ENCODE measurements at places on chromosomes 11 and 22.

DNA sequence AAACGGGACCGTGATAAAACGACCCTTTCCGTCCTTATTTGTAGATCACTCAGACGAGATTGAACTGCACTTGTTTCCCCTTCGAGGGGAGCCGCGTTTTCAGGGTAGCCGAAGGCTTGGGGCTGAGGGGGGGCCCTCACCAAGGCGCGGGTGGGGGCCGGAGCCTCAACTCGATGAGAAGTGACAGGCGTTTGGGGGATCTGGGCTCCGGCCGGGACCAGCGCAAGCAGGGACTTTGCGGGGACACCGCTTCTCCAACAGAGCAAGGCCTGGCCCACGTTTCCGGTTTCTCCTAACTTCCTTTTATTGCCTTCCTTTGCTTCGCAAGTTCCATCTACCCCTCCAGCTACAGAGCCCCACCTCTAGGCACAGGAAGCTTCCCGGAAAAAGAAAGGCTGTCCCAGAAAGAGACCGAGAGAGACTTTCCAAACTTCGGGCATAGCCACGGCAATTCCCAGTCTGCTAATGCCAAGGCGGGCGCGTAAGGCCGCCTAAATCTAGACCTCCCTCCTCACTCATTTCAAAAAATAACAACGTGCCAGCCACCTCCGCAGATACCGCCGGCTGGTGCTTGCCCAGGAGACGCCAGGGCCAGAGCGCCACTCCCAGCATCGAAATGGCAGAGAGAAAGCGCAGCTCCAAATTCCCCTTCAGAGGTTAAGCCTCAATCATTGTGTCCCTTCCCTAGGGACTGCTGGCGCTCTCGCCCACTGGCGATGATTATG is 6.6 kb downstream of the PAX6 start:
- no peak for DNase-seq

GRCh38 chr22:30564045-30564760 is 10.3 kb downstream of the GAL3ST1 start:
- no peak for DNase-seq

DNA sequence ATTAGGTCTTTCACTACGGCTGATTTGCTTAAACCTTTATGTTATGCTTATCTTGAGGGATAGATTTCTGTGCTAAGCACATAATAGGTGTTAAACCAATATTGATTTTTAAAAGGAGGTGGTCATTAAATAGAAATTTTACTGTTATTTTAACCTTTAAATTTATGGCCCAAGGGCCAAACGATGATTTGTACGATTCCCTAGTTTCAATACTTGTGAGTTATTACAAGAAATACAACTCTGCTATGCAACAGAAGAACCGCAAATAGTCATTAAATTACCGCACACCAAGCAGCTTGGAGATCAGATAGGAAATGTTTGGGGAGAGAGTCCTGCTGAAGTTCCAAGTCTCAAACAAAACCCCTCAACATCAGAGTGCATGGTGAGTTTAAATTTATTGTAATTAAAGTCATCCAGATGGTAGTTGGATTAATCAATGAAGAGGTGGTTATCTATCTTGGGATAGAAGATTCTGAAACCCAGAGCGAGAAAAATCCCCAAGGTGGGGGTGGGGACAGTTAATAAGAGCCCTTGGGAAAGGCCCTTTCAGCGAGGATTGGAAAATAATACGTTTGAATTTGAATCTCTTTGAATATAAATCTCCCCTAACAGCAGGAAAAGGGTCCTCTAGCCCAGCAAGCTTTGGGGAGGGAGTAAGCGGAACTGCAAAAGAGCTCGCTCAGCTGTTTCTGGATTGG is 805 bp upstream of the QSER1 start:
- DNase-seq: peak; percentile 70

- DNase-seq: no peak
Observed at GRCh38 chr22:27952779-27953178, 33.7 kb upstream of the PITPNB start.

- DNase-seq: no peak
Observed at GRCh38 chr22:48554893-48555572, 1272.6 kb downstream of the BRD1 start.

DNA sequence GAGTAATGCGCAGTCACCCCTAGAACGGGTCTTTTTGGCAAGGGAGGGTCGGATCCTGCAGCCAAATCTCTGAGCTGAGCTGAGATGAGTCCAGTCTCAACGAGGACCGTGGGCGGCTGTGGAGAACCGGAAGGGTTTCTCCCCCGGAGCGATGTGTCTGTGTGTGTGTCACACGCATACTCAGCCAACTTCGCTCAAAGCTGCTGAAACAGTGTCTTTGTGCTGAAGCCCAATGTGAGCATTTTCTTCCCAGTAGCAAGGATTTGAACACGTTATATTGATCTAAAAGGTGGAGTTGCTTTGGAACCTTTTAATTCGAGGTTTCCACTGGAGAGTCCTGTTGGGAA is 1.4 kb upstream of the CELSR1 start:
- DNase-seq: no peak

- DNase-seq: no peak
Observed at GRCh38 chr11:127217452-127218274, 217.1 kb upstream of the KIRREL3 start.

GRCh38 chr22:21690401-21690801 is 24.6 kb downstream of the PPIL2 start:
- DNase-seq: no peak

DNA sequence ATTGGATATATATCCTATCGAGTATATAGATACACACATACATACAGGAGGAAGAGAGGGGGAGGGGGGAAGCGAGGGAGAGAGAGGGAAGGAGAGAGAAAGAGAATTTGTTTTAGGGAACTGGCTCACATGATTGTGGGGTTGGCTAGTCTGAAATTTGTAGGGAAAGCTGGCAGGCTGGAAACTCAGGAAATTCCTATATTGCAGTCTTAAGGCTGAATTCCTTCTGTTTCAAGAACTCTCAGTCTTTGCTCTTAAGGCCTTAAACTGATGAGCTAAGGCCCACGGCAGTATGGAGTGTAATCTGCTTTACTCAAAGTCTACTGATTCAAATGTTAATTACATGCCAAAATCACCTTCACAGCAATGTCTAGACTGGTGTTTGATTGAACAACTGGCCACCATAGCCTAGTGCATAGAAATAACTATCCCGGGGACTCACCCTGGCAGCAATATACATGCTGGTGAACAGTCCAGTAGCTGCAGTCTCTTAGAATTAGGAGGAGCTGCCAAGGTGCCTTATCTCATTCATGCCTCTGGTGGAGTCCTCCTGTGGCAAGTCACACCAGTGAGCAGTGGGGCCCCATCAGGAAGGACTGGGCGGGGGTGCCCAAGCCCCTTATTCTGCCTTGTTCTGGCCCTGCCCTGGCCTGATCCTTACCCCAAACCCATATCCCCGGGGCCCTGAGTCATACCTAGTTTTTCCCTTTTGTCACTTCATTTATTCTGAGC is 59.7 kb upstream of the AMPD3 start:
- DNase-seq: no peak

- DNase-seq: no peak
Observed at GRCh38 chr22:32617271-32617670, 142.7 kb downstream of the FBXO7 start.

DNA sequence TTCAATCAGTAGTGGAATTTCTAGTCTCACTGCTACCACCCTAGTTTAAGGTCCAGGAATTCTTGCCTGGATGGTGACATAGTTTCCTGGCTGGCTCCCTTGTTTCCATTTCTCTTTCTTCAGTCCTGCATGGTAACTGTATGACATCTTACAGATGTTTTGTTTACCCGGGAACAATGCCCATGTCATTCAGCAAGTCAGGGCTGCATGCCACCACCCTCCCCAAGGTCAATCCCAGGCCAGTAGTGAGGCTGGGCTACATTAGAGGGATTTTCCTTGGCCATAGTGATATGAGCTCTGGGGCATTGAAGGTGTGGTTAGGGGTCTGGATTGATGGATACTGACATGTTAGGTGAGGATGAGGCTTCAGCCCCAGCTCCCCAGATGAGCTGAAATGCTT is 114.9 kb upstream of the E2F8 start:
- no peak for DNase-seq

- no peak for DNase-seq
Observed at GRCh38 chr11:34558211-34558610, 44.6 kb upstream of the ELF5 start.

- no peak for DNase-seq
Observed at GRCh38 chr11:43358279-43358800, 380 bp upstream of the TTC17 start.

GRCh38 chr11:2730272-2731129 is 30.7 kb upstream of the KCNQ1OT1 start:
- no peak for DNase-seq

- DNase-seq: no peak
Observed at GRCh38 chr11:19499999-19500398, 212.6 kb upstream of the NAV2 start.

GRCh38 chr11:104523611-104524010 is 359.7 kb upstream of the PDGFD start:
- DNase-seq: no peak

GRCh38 chr11:28636033-28636432 is 527.8 kb downstream of the METTL15 start:
- DNase-seq: no peak

GRCh38 chr11:115958089-115959000 is 454.1 kb upstream of the CADM1 start:
- no peak for DNase-seq

GRCh38 chr11:97622795-97623194 is 1233.0 kb downstream of the JRKL start:
- no peak for DNase-seq

DNA sequence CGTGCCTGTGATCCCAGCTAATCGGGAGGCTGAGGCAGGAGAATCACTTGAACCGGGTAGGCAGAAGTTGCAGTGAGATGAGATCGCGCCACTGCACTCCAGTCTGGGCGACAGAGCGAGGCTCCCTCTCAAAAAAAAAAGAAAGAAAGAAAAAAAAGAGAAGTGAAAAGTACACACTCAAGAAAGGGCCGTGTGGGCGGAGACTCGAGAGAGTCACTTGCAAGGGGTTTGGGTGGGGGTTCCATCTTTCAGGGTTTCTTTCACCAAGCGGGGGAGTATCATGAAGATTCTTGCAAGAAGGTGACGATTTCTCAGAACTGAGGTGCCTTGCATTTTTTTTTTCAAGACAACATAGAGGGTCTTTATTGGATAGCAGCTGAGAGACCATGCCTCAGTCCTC is 4.0 kb upstream of the IFITM5 start:
- no peak for DNase-seq

DNA sequence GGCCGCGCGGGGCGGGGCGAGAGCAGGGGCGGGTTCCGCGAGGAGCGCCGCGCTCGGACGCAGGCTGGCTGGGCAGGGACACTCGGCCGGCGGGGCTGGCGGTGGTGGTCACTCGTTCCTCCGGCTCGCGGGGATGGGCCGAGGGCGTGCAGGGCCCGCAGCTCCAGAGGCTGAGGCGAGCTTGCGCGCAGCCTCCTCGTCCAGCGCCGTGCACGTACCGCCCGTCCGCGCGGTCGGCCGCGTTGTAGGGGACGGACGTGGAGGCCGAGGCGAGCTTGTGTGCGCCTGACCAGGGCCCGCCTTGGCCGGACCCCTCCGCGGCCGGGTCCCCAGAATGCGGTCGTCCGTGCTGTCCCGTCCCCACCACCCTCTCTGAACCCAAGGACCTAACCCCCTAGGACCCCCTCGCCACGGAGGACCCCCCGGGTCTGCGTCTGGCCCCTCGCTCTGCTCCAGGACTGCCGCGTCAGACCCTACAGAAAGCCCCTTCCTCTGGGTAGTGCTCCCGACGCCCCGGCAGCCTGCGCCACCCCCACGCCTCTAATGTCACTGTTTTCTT is 569 bp upstream of the YPEL1 start:
- no peak for DNase-seq

DNA sequence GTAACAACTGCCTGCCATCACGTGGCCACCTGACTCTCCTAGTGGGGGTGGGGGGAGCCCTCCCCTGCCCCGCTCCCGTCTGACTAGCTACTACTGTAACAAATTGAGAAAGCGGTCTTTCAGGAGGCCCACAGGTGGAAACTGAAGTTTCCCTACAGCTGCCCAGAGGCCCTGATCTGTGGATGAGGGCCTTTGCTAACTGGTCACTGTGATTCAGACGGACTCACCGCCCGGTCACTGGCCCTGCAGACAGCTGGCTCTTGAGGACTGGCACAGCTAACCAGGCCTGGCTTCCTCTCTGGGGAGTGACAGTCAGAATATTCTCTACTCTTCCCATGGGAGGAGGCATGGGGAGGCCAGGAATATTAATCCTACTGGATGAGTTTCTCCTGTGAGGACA is 116.8 kb downstream of the ARHGAP8 start:
- DNase-seq: no peak

DNA sequence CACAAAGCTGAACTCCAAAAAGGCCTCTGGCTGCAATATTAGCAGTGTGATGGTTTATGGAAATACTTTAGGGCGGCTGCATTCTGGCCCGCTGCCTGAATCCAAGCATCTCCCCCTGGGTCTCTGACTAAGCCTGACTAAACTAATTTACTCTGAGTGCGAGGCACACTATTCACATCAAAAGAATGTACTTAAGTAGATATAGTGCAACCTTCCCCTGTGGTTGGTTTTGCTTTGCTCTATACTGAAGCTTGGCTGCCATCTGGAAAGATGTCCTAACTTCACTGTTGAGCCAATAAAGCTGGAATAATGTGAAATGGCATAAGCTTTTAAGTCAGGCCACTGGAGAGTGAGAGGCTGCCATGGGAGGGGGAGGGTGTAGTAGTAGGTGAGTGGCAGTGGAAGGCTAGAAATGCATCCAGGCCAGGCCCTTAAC is 321.6 kb downstream of the AASDHPPT start:
- no peak for DNase-seq

GRCh38 chr11:12803086-12803826 is 129.0 kb downstream of the TEAD1 start:
- DNase-seq: no peak

DNA sequence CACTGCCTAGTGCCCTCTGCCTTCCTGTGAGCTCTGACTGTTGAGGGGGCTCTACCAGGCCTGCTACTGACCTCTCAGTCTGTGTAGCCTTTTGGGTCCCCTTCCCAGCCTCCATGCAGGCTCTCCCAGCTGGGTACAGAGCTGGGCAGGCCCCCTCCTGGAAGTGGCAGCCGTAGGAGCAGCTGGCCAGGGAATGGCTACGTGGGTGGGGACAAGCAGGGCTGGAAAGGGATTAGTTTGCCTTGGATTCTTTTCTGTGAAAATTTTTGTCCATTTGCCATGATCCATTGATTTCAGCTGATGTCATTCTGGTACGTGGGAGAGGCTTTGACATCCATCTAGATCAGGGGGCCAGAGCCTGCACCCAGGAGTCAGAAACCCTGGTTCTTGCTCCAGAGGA is 23.9 kb upstream of the NECTIN1 start:
- DNase-seq: no peak

DNA sequence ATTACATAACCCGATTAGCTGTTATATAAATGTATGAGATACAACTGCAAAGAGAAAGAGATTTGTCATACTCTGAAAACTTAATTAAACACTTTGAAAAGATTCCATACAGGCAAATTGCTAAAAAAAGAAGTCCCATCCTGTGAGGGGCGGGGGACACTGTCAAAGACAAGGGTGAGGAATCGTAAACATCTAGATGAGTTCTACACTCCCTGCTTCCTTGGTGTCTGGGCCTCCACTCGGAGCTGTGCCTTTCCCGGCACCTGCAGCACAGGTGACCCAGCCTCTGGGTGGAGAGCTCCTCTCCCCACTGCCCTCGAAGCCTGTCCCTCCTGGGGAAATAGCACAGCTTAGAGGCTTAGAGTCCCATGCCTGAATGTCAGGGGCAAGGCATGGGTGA is 69.2 kb upstream of the CRYBB3 start:
- DNase-seq: no peak

- DNase-seq: no peak
Observed at GRCh38 chr11:2287091-2287490, 14.6 kb downstream of the C11orf21 start.

GRCh38 chr22:36470162-36470993 is 11.1 kb downstream of the TXN2 start:
- peak; percentile 59 for DNase-seq
